ENCODE measurements at places on chromosomes 4 and X.

DNA sequence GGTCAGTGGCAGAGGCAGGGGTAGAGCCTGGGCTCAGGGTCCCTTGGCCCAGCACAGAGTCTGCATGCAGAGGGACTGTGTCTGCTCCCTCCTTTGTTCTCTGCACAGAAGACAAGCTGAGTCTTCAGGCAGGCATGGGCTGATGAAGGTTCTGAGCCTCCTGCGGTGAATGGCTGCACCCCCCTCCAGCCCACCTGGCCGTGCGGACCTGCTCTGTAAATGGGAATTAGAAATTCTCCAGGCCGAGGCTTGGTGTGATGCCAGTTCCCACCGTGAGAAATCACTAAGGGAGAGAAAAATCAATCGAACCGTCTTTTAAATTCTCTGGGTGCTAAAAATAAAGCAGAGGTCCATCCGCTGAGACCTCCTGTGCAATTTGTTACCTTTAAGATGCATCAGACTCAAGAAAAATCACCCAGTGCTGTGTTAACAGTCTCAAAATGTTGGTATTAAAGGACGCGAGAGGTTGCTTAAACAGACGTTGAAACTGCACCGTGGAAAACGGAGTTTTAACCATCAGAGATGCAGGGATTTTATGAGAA is 96.0 kb downstream of the WFS1 start:
- DNase-seq, result no peak

- DNase-seq, result no peak
These were observed 30.7 kb upstream of the CENPU start for GRCh38 chr4:184764601-184765000.

DNA sequence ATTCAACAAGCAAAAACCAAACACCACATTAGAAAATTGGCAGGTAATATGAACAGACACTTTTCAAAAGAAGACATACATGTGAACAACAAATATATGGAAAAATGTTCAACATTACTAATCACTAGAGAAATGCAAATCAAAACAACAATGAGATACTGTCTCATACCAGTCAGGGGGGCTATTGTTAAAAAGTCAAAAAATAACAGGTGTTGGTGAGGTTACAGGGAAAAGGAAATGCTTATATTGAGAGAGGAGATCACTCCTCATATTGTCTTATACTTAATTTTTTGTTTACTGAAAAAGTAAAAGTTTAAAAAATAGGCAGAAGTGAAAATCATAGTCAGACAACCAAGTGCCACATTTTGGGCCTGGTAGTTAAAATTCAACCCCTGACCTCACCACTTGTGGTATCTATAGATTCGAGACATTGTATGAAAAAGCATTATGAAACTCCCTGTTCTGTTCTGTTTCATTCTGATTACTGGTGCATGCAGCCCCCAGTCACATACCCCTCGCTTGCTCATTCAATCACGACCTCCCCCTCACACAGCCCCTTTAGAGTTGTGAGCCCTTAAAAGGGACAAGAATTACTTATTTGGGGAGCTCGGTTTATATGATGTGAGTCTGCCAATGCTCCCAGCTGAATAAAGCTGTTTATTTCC is 153.7 kb upstream of the FGF16 start:
- no peak for DNase-seq

DNA sequence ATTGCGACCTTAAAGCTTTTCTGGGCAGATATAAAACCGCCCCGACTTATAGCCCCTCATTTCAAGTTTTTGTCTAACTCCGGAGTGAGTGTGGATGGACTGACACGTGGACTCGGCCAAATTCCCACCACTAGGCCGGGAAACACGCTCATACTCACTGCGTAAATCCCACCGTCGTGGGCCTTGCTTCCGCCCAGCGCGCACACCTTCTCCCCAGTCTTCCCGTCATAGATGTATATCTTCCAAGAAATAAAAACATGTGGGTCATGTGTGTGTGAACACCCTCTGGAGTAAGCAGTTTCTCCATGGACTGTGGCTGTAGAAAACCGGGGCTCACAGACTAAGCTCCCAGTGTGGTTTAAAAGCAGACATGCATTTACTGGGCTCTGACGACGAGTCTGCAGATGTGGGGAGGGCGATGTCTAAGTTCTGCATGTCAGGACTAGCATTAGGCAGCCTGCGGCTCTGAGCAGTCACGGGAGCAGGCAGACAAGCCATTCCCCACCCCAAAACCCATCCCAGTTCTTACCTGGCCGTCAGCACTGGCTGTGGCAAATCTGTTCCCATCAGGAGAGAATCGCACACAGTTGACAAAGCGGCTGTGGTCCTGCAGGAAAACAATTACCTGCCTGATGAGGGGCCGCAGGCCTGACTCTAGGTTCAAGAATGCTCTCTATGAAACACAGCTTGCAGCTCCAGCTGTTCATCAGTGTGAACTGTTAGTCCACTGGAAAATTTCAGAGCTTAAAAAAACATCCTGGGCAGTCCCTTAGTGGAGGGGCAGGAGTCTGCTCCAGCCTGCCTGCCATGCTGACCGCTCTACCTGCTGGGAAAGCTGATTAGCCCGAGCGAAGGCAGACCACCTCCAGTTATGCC is 28.2 kb downstream of the WDR1 start:
- no peak for DNase-seq

DNA sequence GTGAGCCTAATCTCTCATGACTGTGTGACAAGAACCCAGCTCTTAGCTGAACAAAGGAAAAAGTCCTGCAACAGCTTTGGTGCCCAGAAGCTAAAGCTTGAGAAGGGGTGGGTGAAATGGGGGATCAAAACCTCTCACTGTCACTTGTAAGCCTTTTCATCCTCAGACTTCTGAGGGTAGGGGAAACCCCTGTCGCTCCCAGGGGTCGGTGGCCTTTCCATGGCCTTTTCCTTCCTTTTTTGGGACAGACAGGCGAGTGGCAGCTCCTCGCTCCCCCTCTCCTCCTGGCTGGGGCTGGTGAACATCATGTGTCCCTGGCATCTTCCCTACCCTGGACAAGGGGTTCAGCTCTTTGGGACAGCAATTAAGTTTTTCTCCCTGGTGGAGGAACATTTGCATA is 78.2 kb downstream of the FAM47A start:
- DNase-seq, result no peak

DNA sequence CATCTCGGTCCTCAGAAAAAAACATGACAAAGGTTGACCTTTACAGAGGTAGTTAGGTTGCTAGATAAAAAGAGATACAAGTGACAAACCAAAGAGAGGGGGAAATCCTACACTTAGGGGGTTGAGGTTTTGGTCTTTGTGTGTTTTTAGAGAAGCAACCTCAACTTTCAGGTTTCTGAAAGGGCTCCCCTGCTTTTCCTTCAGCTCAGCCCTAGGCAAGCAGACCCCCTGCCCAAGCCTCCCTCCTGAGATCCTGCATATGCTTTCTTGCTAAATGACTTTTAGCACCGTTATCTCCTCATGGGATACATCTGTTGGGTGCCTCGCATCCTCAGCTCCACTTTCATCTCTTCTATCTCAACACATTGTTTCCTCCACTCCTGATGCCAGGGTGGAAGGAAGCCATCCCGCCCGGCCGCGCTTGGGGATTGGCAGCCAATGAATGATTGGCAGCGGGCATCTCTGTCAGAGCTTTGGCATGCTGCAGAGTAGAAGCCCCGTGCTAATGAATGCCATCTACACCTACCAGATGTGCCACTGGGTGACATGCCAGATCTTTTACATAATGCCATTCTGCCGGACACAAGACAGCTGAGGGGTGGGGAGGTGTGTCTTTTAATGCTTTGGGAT is 15.0 kb upstream of the PRDM8 start:
- DNase-seq, result no peak

GRCh38 chr4:118845552-118846050 is 9.7 kb upstream of the SEC24D start:
- no peak for DNase-seq

DNA sequence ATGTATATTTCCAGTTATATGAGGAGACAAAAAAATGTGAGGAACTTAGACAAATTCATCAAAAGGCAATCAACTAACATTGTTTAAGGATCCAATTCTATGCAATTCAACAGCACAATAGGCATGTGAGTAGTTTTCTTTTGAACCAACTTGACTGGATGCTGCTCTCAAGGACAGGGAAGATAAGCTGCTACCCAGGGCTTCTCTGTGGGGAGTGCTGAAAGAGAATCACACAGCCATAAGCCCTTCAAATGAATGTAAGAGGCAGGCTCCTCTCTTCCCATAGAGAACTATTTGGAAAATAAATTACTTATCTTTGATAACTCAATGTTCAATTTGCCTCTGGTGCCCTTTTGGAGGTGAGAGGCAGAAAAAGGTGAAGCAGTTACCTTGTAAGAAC is 1413.6 kb downstream of the PCDH7 start:
- no peak for DNase-seq

GRCh38 chrX:145816601-145817315 is 871 bp upstream of the SLITRK2 start:
- DNase-seq, result no peak
